Renal cortical epithelial cell (primary cell): ENCODE measurements at places on chromosomes 5 and 9. TPM values are rescaled to one million over a fixed set of nuclear protein-coding genes. Genes with fewer than 3 reads are reported as not detected.
A peak's percentile ranks its signal among the peaks of the same experiment; 100 is the strongest.

- no peak for DNase-seq
These were observed 78.7 kb upstream of the CDH6 start for GRCh38 chr5:31114817-31115216.

- DNase-seq = no peak
These were observed 260.5 kb downstream of the GADD45G start for GRCh38 chr9:89865357-89865756.

DNA sequence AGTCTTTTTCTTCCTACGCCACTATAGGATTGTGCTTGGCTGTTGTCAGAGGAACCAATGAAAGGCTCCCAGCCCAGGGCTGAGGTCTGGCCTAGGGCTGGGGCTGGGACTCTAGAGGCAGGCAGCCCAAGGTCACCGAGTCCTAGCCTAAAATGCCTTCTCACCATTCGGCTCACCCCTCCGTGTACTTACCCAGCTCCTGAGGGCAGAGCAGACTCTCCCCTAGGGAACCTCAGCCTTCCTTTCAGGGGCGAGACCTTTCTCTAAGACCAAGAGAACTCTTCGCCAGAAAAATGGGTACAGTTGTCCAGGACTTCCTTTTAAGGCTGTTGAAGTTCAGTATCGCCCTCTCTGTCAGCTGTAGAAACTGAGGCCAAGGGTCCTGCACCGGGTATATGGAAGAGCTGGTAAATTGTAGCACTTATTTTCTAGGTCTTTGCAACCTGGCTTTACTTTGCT, 1.7 kb upstream of the SPRY4 start:
- no peak for DNase-seq

GRCh38 chr5:28190011-28190410, 1151.6 kb upstream of the CDH9 start:
- DNase-seq = no peak

DNA sequence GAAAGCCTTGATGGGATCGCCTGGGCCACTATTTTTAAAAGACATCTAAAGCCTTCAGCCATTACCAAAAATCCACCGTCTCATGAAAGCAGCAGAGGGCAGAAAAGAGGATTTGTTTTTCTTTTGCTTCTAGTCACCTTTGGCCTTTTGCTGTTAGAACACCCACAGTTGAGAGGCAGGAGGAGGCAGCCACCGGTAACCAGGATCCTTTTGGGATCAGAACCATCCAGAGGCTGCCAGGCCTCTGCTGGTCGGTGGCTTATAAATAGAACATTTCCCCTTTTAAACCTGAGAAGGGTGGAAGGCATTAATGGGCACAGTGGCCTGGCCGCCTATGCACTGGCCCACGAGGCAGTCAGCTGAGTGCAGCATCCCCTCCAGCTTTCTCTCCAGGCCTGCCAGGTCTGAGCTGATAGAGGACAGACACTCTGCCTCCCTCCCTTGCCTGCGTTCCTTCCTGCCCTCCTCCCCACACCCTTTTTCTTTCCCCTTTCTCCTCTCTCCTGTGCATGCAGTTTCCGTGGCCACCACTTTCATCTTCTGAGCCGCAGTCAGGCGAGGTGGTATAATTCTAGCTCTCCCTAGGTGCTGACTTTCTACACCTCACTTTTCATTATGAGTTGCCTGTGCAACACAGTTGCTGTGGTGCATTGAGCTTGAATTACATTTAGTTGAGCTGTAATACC, 253.4 kb downstream of the ARHGAP26 start:
- no peak for DNase-seq

DNA sequence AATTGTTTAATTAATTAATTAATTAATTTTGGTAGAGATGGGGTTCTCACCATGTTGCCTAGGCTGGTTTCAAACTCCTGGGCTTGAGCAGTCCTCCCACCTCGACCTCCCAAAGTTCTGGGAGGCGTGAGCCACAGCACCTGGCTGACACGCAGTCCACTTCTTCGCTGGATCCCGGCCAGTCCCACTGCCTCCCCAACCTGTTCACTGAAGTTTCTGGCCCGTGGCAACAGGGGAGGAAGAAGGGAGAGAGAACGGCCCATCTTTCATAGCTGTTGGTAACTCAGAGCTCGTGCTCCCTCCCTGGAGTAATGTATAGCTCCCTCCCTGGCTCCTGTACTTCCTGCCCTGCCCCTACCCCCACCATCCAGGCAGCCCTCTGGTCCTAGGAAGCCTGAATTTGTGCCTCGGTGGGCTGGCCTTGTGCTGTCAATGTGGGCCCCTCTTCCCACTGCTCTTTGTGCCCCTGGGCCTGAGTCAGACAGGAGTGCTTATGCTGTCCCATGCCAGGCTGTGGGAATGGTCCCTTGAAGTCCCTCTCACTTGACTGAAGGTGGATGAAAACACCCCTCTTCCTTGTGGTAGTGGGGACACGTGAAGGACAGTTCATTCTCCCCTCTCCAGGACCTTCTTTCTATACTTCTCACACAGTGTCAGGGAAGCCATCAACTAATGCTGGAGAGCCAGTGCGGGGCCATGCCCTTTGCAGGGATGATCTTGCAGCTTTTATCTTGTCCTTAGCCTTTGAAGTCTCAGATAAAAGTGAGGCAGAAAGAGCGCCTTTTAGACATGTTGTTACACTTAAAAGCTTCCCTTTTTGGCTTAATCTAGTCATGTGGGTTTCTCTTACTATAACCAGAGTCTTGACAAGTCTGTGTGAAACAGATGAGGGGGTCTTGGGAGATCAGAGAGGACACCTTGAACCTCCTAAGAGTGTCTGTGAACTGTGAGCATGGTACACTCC, 38.1 kb downstream of the ANGPTL2 start:
- no peak for DNase-seq

GRCh38 chr5:88304356-88304755, 35.7 kb upstream of the TMEM161B start:
- DNase-seq = no peak

- DNase-seq = no peak
These were observed 24.9 kb downstream of the LMX1B start for GRCh38 chr9:126638571-126639132.

DNA sequence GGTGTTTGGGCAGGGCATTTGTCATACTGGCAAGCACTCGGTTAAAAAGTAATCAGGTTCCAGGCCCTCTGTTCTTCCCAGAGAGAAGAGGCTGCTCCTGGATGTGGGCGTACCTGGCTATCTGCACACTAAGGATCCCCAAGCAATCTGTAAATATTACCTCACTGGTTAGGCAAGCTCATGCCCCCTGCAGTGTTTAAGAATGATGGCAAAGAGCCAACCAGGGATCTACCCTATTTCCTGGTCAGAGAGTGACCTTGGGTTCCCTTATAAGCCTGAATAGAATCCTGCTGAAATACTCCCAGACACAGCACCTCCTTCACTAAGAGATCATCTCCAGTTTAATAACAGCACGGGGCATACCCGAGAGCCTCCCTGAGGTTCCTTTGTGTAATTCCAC, 181.2 kb downstream of the PIK3R1 start:
- peak; percentile 98 for DNase-seq

GRCh38 chr5:124527220-124527991, 219.0 kb downstream of the ZNF608 start:
- DNase-seq = peak; percentile 86

GRCh38 chr5:24353016-24353415, 291.8 kb downstream of the CDH10 start:
- DNase-seq = peak; percentile 41

GRCh38 chr5:95975703-95976102, 14.1 kb upstream of the ELL2 start:
- DNase-seq = no peak

DNA sequence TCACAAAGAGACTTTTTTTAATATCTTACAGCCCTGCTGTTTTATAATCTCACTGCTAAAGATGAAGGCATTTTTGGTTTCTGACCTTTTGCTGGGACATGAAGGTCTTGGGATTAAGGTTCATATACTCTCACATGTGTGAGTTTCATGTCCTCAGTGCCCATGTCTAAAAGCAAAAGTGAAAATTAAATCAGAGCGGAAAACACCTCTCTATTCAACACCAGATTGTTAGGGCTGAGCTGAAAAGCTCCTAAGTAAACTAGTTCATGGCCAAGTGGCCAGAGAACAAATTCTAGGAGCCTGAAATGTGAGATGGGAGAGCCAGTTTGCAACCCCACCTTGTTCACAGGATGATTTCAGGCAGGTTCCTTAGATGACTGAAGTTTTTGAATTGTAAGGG, 110.9 kb downstream of the GRIA1 start:
- no peak for DNase-seq

DNA sequence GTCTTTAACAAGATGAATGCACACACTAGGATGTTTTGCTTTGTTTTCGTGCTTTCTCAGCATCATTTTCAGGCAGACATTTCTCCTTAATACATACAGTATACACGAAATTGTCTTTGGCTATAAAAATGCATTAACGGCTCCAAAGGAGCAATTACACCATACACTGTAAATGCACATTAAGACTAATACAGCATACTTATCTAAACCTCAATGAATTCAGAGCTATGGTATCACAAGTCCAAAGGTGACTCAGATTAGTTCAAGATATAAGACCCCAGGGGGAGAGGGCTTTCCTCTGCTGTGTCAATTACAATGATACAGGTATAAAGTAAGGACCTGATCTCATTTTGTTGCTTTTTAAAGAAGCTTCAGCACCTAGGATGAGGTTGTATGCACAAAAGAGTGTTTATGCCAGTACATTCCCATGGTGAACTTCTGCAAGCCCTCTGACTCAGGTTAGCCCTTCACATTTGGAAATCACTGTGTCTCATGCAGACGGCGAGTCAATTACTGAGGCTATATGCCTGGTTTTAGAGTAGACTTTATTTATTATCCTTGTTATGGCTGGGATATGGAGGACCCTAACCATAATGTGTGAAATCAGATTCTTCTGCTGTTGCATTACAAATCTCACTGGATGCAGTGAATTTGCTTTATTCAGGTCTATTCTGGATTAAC, 233.3 kb downstream of the ZNF608 start:
- DNase-seq = peak; percentile 47

DNA sequence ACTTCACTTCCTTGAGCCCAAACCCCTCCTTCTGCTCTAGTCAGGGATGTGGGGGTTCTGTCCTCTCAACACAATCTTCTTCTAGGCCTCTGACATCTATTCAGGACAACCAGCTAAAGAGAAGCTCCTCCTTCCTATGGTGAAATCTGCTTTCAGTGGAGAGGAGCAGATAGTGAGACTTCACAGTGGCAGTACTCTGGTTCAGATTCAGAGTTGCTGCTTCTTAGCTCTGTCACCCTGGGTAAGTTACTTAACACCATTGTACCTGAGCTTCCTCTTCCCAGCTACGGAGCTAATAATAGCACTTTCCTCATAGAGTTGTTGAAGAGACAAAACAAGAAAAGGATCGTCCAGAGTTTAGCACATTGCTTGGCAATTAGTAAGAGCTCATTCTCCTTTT, 77.3 kb upstream of the LARP1 start:
- DNase-seq = peak; percentile 28

- peak; percentile 49 for DNase-seq
These were observed 15.7 kb upstream of the AIF1L start for GRCh38 chr9:131080589-131080988.

DNA sequence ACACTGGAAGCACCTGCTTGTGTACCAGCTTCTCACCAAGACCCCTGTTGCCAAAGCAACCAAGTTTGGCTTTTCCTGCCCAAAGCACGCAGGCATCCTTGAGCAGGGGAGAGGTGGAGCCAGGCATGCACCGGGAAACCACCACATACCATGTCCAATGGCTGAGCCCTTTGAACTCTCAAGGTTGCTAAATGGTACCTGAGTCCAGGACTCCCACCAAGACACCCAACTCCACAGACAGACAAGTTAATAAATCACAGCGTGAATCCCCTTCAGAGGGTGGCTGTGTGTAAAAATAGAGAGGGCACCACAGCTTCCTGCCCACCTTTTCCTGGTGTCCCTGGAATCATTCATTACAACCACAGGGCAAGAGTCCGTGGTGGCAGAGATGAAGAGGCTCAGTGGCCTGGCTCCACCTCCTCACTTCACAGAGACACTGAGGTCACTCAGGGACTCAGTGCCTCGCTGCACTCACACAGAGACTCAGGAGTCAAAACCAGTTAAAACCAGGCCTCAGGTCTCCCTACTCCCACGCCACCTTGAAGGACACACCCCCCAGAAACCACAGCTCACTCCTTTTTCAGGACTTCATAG, 143.7 kb downstream of the C5orf15 start:
- DNase-seq = peak; percentile 90

GRCh38 chr9:105834404-105834803, 140.1 kb downstream of the TMEM38B start:
- no peak for DNase-seq

- DNase-seq = no peak
These were observed 144.9 kb downstream of the FGF1 start for GRCh38 chr5:142540922-142541422.

DNA sequence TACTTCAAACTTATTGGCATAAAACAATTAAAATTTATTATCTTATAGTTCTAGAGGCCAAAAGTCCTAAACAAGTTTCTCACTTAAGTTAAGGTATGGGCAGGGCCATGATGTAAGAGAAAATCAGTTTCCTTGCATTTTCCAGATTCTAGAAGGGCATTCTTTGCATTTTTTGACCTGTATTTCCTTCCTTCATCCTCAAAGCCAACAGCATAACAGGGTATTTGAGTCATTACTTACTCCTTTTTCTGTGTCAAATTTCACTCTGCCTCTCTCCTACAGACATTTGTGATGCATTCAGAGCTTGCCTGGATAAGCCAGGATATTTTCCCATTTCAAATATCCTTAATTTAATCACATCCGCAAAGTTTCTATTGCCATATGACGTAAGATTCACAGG, 1499.0 kb downstream of the EFNA5 start:
- peak; percentile 30 for DNase-seq

DNA sequence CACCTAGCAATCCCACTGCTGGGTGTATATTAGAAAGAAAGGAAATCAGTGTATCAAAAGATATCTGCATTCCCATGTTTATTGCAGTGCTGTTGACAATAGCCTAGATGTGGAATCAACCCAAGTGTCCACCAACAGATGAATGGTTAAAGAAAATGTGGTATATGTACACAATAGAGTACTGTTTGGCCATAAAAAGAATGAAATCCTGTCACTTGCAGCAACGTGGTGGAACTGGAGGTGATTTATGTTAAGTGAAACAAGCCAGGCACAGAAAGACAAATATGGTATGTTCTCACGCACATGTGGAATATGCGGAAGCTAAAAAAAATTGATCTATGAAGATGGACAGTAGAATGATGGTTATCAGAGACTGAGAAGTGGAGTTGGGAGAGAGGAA, 221.6 kb upstream of the DAP start:
- DNase-seq = no peak

Gene ZBTB26
- 3.3 and 11.6 TPM in 2 replicates for total RNA-seq

Gene SMU1
- total RNA-seq = 36.1 and 45.7 TPM in 2 replicates

Gene IGFBPL1
- 0.65 and 3.6 TPM in 2 replicates for total RNA-seq

Gene ZNF354C
- total RNA-seq = 3.8 and 7.1 TPM in 2 replicates

Gene MTAP
- 42.6 and 59.4 TPM in 2 replicates for total RNA-seq

Gene PRXL2C
- total RNA-seq = 18.4 and 43.1 TPM in 2 replicates

Gene PCSK5
- 28.8 and 57.4 TPM in 2 replicates for total RNA-seq
